ENCODE measurements at places on chromosomes 1 and 21.

- DNase-seq: no peak
Measured at GRCh38 chr21:29005696-29006095, 13.0 kb upstream of the LTN1 start.

- DNase-seq: no peak
Measured at GRCh38 chr1:18886003-18886335, 16.4 kb downstream of the ALDH4A1 start.

- DNase-seq: no peak
Measured at GRCh38 chr1:117760485-117760884, 154.6 kb downstream of the TENT5C start.

- DNase-seq: no peak
Measured at GRCh38 chr1:4273747-4274146, 373.7 kb upstream of the C1orf174 start.

DNA sequence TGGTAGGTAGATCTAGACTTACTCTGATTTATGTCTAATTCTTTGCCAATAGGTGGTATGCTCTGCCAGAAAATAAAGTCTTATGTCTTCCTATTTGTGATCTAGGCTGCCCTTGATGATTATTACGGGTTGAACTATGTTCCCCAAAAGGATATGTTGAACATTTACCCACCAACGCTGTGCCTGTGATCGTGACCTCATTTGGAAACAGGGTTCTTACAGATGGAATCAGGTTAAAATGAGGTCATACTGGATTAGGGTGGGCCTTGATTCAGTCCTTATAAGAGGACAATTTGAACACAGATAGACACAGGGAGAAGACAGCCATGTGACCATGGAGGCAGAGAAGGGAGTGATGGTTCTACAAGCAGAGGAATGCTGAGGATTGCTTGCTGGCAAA is 95.1 kb upstream of the BCAR3 start:
- no peak for DNase-seq

- DNase-seq: peak; percentile 7
Measured at GRCh38 chr1:233440951-233441401, 113.5 kb downstream of the MAP3K21 start.

DNA sequence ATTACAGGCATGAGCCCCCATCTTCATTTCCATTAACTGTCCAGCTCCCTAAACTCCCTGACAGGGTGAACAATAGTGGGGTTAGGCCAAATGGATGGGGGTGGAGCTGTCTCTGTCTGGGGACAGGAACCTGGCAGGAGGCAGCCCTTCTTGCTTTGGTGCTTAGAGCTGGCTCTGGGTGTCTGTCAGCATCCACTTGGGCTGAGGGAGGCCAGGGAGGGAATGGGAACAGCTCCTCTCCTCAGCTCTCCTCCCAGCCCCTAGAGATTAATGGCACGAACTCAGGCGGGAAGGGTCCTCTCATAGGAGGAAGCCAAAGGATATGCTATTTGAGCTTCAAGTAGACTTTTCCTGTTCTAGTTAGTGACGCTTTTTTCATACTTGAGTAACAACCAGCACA is 11.1 kb upstream of the ETV3L start:
- DNase-seq: no peak

DNA sequence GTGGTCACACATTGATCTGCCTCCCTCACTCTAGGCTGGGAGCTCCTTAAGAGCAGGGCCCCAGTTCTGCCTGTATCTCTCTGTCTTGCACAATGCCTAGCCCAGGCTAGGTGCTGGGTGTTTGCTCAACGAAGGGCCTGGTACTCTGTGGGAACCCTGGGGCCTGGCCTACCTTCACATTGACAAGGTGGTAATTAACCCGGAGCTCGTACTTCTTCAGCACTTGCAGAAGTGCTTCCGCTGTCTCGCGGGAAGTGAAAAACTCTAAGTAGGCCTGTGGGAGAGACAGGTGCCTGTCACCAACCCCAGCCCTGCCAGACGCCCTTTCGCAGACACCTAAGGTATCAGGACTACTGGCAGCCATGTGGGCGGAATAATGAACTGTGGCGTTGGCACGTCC is 13.7 kb downstream of the MTHFR start:
- no peak for DNase-seq

DNA sequence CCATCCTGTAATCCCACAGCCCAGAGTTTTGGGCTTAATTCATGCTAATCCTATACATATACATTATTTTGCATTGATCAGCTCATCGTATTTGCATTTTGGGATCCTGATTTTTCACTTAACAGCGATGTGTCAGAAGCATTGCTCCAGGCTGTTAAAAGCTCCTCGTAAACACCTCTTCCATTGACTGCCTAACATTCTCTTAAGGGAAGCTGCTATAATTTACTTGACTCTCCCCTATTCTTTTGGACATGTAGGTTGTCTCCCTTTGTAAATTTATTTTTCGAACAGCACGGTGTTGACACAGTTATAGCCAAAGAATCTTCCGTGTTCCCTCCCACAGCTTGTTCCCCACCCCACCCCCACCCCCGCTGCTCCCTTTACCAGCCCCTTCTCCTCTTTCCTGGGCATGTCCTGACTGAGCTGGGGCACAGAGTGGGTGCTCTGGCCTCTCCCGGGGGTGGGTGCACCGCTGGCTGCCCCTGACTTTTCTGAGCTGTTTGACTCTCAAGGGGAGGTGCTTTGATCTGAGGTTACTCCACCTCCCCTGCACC is 22.8 kb downstream of the LDLRAP1 start:
- DNase-seq: no peak

DNA sequence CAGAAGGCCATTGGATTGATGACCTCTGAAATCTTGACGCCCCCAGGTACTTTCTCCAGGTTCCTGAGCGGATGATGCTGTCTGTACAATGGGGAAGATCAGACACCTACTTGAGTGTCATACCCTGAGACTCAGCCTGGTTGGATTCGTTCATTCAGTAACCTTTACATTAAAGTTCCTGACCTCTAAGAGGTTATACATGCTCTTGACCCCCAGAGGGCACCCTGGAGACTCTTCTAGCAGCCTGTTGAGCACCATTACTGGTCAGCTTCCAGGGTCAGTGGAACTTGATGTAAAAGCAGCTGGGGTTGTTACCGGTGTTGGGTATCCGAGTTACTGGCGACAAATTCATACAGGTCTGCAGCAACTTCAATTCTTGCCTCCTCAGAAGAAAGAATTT is 114.3 kb upstream of the ZNF678 start:
- no peak for DNase-seq

- no peak for DNase-seq
Measured at GRCh38 chr1:167899253-167899681, 14.7 kb downstream of the ADCY10 start.

- no peak for DNase-seq
Measured at GRCh38 chr1:6634371-6635052, 9.8 kb downstream of the THAP3 start.

DNA sequence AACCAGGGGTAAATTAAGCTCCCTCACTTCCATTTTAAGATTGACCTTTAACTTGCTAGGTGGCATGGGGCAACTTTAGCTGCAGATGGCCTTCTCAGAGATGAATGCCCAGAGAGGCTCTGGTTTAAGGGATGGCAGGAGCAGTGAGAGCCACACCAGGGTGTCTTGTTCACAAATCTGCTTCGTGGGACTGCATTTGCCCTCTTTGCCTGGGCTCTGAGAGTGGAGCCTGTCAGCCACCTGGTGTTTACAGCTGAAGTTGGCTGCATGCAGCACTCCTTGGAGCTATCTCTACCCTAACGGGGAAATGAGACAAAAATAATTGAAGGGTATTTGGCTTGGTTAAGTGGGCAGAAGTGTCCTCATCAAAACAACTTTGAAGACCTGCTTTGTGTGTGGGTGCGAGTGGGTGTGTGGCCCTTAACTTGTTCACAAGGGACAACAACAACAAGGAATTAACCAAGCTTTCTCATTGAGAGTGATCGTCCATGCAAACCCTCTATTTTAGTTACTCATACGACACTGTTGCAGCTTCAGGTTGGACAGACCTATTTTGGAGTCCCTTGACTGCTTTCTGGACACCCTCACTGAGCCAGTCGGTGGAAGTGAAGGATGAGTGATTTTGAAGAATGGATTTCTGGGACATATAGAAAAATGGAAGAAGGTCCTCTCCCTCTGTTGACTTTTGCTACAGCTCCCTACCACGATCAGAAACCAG is 29.8 kb downstream of the PGM1 start:
- no peak for DNase-seq

DNA sequence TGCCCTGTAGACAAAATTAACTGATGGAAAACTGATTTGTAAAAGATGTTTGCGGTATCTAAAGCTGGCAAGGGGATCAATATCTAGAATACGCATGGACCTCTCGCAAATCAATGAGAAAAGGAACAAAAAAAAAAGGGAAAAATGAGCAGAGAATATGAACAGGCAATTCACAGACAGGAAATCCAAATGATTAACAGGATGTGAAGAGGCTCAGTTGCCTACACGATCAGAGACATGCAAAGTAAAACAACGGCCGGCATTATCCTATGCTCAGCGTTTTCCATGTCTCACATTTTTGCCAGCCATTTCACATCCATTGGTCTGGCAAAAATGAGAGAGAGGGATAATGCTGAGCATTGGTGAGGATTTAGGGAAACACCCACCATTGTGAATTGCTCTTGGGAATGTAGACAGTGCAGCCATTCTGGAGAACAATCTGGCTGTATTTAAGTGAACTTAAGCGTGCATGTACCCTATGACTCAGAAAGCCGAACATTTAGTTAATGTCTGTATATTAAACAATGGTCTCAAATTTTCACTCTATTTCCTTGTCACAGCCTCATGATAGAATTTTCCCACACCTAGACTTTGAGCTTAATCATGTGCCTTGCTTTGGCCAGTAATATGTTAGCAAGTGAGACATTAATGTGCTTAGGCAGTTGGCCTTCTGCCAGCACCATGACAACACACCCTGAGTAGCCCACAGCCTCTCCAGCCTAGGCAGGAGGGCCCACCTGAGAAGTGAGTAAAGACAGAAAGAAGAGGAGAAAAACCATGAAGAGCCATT is 61.0 kb upstream of the NBPF3 start:
- DNase-seq: no peak

DNA sequence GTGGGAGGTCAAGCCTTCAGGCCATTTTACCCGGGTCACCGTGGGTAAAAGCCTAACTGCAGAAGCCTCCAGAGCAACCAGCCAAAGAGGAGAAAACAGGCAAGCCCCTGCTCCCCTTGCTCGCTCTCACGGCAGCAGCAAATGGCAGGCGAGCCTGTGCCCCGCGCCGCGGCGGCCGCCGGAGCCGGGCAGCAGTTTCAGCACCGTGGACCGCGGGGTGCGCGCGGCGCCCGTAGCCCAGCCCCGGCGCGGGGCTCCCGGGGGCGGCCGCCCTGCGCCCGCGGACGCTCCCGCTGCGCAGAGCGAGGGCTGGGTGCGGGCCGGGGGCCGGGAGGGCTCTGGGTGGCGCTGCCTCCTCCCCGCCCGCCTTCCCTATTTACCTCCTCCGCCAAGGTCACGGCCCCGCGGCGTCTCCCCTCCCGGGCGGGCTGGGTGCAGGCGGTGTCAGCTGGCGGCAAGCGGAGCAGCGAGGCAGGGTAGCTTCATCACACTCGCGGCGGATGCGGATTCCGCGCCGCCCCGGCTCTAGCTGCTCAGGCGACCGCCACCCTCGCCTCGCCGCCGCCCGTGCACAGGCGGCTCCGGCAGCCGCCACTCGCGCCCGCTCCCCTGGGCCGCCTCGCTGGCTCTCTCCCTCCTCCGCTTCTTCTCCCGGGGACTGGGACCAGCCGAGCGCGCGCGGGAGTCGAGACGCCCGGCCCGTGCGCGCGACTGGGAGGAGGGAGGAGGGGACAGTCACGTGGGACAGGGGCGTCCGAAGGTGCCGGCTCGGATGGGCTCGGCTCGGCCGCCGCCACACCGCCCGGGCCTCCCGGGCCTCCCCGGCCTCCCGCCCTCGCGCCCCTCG is at the start of gene RGS7:
RGS7 (minus strand) TSS at position 687 of the 847 bp plus-strand sequence.
- DNase-seq: no peak

- no peak for DNase-seq
Measured at GRCh38 chr1:231396643-231397042, 25.4 kb downstream of the EGLN1 start.

DNA sequence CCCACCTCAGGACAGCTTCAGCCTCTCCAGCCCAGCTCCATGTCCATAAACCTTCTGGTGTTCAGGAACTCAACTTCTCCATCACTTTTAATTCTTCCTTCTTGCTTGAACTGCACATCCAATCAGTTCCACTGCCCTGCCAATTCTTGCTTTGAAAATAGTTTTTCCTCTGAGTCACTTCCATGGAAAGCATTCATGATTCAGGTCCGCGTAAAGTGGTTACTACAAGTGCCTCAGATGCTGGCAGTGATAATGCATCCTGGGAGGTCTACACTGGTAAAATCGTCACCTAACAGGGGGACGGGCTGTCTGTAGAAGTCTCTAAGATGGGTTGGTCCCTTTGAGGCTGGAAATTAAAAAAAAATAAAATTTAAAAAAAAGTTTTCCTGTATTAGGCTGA is 25.9 kb upstream of the RCAN1 start:
- peak; percentile 61 for DNase-seq

GRCh38 chr1:184974056-184974836 is at the start of gene NIBAN1:
TSS of gene NIBAN1 (minus strand) at chr1:184974508. CDS start at chr1:184974356, 152 bp downstream.
- DNase-seq: no peak

GRCh38 chr1:161020509-161021164 is at the start of gene F11R:
TSS of gene F11R (minus strand) at chr1:161021152. CDS start at chr1:161021073, 79 bp downstream.
- no peak for DNase-seq

GRCh38 chr1:30787856-30788495 is 30.4 kb upstream of the LAPTM5 start:
- no peak for DNase-seq

GRCh38 chr1:149963358-149963757 is 26.7 kb upstream of the MTMR11 start:
- no peak for DNase-seq

- no peak for DNase-seq
Measured at GRCh38 chr21:40215941-40216340, 348.7 kb downstream of the PCP4 start.

GRCh38 chr1:106061586-106062495 is 994.6 kb upstream of the PRMT6 start:
- DNase-seq: no peak

GRCh38 chr1:41862384-41863221 is 56.1 kb downstream of the HIVEP3 start:
- DNase-seq: peak; percentile 73

- no peak for DNase-seq
Measured at GRCh38 chr1:212853658-212854057, 4.4 kb upstream of the FLVCR1 start.

DNA sequence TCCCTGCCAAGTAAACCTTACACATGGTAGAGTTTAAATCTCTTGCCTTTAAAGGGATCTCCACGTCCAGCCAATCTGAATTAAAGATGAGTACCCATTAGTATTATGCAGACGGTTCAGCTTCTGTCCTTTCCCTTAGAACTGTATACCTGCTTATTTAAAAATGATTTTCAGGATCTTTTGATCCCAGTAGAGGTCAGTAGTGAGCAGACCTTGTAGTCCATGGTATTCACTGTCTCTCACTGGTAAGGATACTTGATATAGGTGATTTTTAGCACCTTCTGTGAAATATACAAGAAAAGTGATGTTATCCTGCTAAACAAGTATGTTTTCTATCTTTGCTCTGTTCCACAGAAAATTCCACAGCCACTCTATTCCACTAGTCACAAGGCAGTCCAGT is 1211.6 kb upstream of the ADGRL4 start:
- DNase-seq: no peak

DNA sequence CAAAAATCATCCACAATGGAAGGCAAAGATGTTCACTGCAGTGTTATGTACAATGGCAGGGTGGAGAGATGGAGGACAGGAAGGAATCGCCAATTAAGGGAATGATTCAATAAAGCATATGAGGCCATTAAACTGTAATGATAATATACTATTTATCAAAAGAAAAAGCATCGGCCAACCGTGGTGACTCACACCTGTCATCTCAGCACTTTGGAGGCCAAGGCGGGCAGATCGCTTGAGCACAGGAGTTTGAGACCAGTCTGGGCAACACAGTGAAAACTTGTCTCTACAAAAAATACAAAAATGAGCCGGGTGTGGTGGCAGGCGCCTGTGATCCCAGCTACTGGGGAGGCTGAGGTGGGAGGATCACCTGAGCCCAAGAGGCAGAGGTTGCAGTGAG is 89.1 kb downstream of the SSBP3 start:
- DNase-seq: no peak
